HEK293T (cell line): ENCODE measurements at places on chromosomes 2 and 18.

- no peak for DNase-seq
Observed at GRCh38 chr2:176088048-176088936, 4.2 kb upstream of the HOXD13 start.

DNA sequence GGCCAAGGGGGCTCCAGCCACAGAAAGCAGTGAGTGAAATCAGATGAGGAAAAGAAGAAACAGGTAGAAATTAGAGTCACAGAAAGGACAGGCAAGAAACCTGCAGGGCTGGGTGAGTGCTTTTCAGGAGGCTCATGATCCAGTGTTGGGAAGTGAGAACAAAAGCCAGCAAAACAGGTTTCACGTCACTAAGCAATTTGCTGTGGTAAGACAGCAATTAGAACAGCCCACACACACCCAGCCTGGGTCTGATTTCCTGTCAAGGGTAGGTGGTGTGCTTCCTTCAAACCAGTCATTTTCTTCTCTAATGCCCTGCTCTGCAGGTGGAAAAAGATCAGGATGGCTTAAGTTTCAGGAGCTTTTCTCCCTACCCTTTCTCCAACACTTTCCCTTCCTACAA is 52.9 kb upstream of the XDH start:
- no peak for DNase-seq

GRCh38 chr18:50594942-50595341 is 35.1 kb downstream of the MAPK4 start:
- DNase-seq, result no peak

GRCh38 chr2:171723716-171724683 is 36.7 kb downstream of the DYNC1I2 start:
- peak; percentile 16 for DNase-seq

DNA sequence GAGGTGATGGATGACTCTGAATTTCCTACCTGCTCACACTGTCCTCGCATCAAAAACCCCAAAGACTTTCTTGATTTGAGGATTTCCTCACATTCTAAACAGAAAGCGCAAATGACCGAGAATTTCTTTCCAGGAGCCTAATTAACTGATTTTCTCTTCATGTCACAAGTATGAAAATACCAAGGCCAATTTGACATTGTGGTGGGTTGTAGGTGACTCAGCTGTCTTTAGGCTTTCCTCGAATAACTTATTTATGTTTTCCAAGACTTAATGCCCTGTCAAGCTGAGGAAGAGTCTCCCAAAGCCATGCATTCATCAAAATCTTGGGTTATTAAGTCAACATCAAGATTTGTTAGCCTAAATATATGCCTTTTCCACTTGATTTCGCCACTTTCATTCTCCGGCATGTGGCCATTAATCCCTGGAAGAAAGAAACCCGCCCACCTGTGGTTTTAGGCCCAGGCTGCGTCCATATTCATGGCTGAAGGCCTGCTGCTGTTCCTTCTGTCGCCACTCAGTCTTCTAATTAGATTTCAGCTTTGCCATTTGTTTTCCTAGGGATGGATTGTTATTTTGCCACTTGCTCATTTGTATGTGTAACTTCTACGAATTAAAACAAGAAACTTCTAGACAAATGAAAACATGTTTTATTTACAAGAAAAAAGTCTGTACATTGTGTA is 84.9 kb downstream of the ST6GAL2 start:
- no peak for DNase-seq

DNA sequence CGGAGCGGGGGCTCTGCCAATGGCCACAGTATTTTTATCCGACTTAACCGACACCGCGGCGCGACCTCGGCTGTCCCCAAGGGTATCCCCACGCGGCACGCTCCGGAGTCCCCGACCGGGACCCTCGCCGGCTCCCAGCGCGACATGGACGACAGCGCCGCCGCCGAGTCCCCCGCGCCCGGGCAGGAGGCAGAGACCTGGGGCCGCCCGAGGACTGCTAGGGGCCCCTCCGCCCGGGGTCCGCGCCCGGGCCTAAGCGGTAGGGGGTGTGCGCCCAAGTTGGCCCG is 468 bp downstream of the UXS1 start:
- DNase-seq, result no peak

DNA sequence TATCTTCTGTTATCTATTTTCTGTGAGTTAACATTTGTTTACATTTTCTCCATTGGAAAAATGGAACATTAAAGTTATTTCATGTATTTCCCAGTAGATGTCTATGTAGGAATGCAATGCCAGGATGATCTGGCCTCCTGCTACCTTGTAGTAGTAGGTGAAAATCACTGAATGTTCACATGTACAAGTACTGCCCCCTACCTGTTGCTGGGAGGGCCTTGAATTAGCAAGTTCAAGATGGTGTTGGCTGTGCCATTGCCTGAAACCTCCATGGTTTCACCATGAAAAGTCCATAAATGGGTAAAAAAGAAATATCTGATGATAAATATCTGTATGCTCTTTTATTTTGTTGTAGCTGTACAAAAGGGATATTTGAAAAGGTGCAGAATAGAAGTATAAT is 30.7 kb downstream of the XRCC5 start:
- peak; percentile 22 for DNase-seq

- no peak for DNase-seq
Observed at GRCh38 chr2:217742276-217742675, 260.5 kb downstream of the TNS1 start.

DNA sequence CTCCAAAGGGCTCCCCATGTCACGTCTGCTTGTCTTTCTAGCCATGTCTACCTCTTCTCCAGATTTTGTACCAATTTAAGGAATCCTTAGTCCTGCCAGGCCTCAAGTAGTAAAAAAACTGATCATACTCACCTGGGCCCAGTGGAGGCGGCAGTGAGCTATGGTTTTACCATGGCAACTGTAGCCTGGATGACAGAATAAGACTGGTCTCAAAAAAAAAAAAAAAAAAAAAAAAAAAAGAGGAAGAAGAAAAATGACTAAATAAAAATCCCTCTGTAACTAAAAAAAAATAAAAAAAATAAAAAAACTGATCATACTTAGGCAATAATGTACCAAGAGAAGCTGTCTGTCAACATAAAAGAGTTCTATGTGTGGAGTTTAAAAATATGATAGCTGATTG is 221.6 kb downstream of the NR4A2 start:
- DNase-seq, result peak; percentile 18

- no peak for DNase-seq
Observed at GRCh38 chr2:160355080-160355479, 138.5 kb downstream of the RBMS1 start.

- DNase-seq, result no peak
Observed at GRCh38 chr2:95372845-95373244, 29.7 kb upstream of the FAHD2A start.
